ENCODE measurements at places on chromosomes 2 and 18. TPM values are rescaled to one million over a fixed set of nuclear protein-coding genes. Genes with fewer than 3 reads are reported as not detected.

Gene DQX1
- polyA plus RNA-seq = 15.8 TPM

- no peak for DNase-seq
Measured at GRCh38 chr2:48328942-48329723, 200.8 kb upstream of the STON1 start.

DNA sequence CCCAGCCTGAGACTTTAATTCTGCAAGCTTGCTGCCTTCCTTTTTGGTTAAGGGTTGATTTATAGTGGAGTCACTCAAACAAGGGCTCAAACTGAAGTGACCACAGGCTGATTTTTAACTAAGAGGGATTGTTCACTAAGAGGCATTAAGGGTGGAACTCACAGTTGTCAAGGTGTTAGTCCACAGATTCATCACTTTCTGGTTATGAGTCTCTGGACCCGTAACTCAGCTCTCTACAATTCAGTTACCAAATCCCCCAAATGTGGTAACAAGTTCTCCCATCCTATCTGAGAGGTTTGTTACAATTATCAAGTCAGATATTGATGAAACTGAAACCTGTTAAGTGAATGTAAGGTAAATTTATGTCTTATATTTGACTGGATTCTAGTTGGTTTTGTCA, 185.9 kb upstream of the KLHL14 start:
- DNase-seq = no peak

DNA sequence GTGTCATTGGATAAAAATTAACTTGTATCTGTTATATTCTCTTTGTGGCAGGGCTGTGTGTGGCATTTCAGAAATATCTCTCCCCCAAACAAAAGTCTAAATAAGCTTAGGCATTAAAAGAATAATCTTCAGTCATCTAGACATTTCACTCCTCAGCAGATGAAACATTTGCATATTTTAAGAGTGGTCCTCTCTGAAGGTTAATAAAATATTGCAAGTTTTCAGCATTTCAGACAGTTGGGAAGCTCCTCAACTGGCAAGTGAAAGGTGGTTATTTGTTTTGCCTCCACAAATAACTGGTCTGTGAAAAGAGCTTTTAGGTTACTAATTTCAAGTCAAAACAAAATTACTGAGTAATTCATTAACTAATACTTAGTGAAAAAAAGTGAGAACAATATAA, 462.6 kb downstream of the EPHA4 start:
- no peak for DNase-seq

DNA sequence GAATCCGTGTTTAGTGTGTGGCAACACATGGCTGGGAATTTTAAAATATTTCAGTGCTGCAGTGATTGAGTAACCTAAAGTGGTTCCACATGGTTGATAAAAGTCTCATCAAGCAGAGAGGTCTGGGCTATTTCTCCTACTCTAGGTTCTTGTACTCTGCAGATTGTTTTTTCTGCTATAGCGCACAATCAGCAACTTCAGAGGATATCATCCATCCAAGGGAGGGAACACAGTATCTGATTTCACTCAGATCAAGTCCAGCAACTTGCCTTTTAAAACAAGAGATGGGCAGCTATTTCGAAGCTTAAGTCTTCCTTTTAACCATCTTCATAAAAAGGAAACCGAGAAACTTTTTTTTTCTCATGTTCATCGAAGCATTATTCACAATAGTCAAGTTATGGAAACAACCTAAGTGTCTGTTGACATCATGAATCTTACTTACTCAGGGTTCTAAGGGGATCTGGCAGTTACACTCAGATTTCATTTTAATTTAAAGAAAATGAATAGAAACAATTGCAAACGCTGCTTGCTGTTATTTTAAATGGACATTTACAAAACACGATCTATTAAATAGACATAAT, 172.7 kb upstream of the TRIB2 start:
- DNase-seq = no peak

DNA sequence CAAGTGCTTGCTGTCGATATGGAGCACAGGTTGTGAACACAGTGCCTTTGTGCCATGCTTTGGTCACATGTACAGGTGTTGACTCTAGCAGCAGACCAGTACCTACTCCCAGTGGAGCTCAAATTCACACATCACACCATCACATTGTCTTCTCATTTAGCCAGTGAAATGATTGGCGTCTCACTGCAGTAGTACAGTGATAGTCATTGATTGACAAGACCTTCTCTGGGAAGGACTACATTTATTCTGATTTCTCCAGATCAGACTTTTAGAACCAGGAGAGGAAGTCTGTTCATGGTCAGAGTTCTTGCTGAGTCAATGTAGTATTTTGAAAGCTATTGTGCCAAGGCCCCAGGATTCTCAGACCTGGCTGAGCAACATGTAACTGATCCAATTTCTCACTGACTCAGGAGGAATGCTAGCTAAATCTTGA, 75.2 kb downstream of the FMNL2 start:
- DNase-seq = no peak

DNA sequence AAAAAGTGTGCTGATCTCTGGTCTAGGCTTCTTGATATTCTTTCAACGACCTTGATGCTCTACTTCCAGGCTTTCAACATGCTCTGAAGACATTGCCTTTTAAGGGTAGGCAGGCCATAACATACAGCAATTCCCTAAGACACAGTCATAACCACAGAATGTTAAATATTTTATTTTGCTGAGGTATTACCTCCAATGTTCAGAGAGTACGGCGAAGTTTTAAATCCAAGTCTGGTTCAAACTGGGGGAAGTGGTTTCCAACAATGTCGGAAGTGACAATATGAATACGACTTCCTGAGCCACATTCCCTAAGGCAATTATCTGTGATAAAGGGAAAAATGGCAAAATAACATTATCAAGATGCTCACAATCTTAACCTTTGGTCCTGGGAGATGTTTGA, 1077.9 kb upstream of the PIK3C3 start:
- DNase-seq = no peak

DNA sequence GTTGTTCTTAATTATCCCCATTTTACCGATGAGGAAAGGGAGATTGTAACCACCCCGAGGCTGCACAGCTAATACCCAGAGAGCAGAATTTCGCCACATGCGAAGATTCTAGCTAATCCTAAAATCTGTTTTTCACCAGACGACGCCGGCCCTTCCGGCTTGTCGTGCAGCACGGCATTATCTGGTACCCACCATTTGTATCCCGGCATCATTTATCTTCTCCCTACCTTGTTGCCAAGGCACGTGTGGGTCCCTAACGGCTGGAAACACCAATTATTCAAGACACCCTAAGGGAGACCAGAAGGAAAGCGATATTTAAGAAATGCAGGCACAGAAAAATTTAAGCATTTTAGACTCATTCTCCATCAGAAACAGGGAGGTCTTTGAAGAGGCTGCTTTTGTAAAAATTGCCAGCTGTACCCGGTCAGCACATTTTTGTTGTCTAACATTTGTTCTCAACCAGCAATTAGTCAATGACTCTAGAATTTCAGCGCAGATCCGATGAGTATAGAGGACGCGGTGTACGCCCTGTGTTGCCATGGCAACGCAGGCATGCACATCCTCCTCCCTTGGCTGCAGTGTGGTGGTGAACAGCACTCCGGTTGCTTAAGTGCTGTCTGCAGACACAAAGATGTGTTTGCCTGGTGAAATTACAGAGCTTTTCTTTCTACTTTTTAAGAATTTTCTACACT, 111.6 kb downstream of the AGAP1 start:
- peak; percentile 52 for DNase-seq

DNA sequence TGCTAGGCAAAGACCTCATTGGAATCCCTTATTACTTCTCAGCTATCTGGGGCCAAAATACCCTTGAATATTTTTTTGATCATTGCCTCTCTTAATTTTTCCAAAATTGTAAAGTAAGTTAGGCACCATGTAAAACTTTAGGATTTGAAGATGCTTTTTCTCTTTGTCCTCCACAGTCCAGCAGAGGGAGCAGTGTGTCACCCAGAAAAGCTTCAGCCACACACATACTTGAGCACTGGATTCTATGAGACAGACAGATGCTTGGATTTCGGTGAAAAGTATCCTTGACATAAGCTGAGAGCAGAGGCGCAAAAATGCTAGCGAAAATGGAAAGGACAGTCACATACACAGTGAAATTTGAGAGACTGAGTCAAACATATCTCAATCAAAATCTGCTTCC, 74.7 kb upstream of the KCNJ3 start:
- peak; percentile 65 for DNase-seq

Gene RBMS1
- 2.0 TPM for polyA plus RNA-seq

DNA sequence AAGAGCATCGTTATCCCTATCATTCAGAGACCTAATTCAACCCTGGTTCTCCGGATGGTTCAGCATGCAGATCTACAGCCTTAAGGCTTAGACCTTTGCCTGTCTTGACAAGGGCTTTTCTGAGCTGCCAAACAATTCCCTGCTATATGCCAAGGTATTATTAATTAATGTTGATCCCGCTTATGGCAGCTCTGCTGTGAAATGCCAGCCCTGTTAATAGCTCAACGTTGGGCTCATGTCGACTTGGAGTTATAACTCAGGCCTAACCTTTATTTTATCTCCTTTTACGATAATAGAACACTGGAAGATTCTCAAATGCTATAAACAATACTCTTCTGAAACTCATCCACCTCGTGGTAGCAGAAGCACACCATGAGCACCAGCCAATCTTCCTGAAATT, 188.6 kb downstream of the TMEM247 start:
- no peak for DNase-seq

DNA sequence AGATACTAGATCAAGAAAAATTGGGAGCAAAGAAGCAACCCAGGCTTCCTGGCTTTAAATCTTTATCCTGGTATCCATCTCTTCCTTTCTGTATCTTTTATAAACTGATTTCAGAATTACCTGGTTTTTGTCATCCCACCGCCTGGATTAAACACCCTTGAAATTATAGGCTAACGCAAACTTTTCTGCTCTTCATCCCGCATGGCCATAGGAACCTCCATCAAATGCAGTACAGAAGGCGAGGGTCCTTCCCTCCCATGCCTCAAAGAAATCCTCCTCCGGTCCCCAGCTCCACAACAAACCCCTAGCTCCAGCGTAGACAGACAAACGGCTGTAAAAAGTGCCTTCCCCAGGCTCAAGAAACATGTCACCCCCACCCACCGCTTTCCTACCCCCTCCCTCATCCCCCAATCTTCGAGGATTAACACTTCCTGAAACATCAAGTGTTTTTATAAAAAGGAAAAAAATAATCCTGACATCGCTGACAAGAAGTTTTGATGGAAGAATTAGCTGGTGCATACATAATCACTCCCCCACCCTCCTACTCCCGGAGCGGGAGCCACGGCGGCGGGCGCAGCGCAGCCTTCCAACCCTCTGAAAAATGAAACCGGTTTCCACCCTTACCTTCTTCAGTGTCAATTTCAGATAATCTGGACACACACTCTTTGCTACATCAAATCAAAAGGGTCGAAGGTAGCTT, 7.6 kb downstream of the DLX1 start:
- no peak for DNase-seq

DNA sequence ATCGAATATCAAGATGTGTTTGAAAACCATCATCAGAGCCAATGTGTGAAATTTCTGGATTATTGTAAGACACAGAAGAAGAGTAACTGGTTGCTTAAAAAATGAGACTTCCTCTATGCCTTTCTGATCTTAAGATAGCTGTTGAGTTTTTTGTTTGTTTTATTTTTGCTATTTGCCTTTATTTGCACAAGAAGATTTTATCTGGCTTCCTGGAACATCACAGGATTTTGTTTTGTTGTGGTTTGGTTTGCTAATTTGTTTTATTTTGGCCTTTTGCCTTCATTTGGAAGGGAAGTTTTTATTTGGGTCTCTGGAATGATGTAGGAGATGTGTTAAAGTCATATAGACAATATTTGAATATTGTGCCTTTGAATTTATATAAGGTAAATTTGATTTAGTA, 3.9 kb upstream of the CYTIP start:
- DNase-seq = no peak

DNA sequence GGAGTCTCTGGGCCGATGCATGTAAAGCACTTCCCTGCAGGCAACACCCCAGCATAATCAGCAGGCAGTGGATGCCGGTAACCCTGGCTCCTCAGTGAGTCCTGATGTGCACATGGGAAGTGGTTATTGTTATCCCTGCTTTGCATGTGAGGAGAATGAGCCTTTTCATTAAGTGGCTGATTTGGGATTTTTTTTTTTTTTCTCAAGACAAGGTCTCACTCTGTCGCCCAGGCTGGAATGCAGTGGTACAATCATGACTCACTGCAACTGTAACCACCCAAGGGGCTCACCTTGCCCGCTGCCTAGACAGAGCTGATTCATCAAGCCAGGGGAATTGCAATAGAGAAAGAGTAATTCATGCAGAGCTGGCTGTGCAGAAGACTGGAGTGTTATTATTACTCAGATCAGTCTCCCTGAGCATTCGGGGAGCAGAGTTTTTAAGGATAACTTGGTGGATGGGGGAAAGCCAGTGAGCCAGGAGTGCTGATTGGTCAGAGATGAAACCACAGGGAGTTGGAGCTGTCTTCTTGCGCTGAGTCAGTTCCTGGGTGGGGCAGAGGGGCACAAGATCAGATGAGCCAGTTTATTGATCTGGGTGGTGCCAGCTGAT, 95.4 kb downstream of the SOCS6 start:
- peak; percentile 27 for DNase-seq

GRCh38 chr2:215764441-215765048, 248.8 kb downstream of the MREG start:
- no peak for DNase-seq

Gene EGR4
- 0.04 TPM for polyA plus RNA-seq

- DNase-seq = no peak
Measured at GRCh38 chr2:18290386-18290785, 270.1 kb downstream of the RDH14 start.

- no peak for DNase-seq
Measured at GRCh38 chr2:138359532-138359931, 142.0 kb upstream of the SPOPL start.

Gene ALLC
- not detected for polyA plus RNA-seq

Gene MSTN
- polyA plus RNA-seq = not detected

GRCh38 chr2:15560140-15560987, 770 bp downstream of the NBAS start:
- DNase-seq = peak; percentile 16

DNA sequence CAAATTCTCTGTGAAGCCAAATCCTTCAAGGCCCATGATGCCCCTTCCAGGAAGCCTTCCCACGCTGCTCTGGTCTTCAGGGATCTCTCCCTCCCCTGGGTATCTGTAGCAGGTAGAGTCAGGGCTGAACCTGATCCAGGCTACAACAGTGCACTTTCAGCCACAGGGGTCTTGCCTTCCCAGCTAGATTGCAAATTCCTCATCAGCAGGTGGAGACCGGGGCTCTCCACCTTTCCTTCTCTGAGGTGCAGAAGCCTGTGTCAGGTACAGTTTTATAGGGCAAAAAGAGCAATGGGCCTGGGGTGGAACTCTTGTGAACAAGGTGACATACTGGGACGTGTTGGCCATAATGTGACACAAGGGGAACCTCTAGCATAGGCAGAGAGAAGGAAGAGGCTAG, 312.9 kb downstream of the MYCN start:
- DNase-seq = no peak

DNA sequence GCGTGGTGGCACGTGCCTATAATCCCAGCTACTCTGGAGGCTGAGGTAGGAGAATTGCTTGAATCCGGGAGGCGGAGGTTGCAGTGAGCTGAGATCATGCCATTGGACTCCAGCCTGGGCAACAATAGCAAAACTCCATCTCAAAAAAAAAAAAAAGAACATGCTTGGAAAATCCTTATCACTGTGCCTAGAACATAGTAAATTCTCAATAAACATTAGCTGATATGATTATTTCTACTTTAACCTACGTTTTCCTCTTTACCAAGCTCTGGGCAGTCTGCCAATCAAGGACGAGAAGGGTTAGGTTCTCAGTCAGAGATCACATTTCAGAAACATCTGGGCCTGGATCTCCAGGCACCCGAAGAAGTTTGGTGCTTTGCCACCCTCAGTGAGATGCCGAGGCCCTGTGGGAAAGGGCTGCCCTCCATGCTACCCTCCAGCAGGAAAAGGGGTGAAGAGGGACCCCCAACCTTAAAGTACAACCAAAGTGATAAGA, 107.7 kb downstream of the BCL11A start:
- peak; percentile 38 for DNase-seq

GRCh38 chr2:74290466-74291217, 52.6 kb downstream of the SLC4A5 start:
- no peak for DNase-seq

All from small intestine (tissue), 16 donors.